ENCODE measurements at places on chromosomes 13 and 19.
A peak's percentile ranks its signal among the peaks of the same experiment; 100 is the strongest.

DNA sequence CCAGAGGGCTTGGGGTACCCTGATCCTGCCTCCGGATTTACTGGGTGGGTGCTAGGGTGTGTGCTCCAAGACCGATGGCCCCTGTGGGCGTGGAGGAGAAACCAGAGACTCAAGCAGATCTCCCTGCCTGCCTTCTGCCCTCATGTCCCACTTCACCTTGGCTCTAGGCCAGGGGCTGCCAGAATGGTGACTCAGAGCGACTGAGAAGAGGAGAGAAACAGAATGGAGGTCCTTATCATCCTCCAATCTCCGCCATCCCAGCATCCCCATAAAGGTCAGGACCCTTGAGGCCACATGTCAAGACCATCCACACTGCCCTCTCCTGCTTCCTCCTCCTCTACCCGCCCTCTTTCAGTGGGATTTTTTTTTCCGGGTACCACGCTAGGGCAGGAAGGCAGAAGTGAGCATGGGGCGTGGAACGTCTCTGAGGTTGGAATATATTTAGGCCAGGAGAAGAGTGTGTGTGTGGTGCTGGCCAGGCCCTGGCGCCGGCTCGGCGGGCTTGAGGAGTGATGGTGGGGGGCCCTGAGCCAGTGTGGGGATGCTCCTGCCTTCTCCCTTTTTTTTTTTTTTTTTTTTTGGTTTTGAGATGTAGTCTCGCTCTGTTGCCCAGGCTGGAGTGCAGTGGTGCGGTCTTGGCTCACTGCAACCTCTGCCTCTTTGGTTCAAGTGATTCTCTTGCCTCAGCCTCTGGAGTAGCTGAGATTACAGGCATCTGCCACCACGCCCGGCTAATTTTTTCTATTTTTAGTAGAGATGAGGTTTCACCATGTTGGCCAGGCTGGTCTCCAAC is 22.3 kb downstream of the IER2 start:
- DNase-seq, result no peak

DNA sequence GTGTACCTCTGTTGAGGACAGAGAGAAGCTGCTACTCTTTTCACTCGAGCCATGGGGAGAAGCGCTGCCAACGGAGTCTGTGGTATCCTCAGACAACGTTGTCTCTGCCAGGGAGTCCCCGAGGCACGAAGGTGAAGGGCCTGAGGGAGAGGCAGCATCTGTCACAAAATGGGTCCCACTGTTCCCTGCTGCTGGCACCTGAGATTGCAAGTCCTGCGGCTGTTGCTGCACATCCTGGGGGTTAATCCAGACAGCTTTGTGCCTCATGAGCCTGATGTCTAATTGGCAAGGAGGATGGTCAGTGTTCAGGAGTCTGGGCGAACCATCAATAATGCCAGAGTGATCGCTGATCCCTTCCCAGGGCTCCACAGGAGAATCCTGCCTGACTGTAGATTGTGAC is 15.0 kb downstream of the RUBCNL start:
- no peak for DNase-seq

GRCh38 chr13:36666477-36667229 is 7.2 kb upstream of the SERTM1 start:
- DNase-seq, result peak; percentile 19

GRCh38 chr19:30936276-30936675 is 413.0 kb downstream of the TSHZ3 start:
- no peak for DNase-seq

GRCh38 chr13:105725887-105726286 is 809.6 kb downstream of the EFNB2 start:
- no peak for DNase-seq

DNA sequence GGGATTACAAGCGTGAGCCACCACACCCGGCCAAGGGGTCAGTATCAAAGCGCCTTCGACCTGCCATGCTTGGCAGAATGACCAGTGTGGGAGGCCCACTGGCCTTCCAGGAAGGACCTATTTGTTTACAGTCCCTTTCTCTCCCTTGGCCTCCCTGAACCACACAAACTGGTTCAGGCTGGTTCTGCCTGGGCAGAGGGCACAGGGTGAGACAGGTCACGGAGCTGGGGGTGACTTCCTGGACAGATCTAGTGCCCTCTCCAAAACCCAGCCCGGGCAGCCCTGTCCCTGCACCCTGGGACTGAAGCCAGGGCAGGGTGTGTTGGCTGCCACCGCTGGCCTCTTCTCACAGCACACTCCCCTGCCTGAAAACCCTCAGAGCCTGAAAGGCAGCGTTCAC is 11.3 kb downstream of the PLEKHF1 start:
- DNase-seq, result no peak

DNA sequence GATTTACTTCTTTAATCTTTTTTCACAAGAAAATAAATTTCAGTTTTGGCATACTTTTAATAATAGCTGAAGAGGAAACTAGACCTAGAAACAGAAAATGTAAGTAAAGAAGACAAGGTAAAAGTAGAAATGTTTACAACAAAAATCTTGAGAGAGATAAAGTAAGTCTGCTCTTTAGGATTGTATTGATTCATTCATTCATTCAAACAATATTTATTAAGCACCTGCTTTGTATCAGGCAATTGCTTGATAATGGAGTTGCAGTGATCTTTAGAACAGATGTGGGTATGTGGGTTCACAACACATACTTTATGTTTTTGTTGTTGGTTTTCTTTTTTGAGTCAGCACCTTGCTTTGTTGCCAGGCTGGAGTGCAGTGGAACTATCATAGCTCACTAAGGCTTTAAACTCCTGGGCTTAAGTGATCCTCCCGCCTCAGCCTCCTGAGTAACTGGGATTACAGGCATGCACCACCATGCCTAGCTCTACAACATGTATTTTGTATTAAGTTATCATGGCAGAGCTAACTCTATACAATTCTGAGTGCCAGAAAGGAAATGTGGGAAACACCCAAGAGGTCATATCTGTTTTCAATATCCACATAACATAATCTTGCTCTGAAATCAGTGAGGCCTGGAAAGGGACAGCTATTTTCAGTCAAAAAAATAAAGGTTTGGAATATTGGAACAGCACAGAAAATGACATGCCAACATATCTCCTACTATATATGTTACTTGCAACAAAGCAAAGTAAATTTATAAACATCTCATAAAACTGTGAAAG is 8.8 kb upstream of the SPART start:
- no peak for DNase-seq

DNA sequence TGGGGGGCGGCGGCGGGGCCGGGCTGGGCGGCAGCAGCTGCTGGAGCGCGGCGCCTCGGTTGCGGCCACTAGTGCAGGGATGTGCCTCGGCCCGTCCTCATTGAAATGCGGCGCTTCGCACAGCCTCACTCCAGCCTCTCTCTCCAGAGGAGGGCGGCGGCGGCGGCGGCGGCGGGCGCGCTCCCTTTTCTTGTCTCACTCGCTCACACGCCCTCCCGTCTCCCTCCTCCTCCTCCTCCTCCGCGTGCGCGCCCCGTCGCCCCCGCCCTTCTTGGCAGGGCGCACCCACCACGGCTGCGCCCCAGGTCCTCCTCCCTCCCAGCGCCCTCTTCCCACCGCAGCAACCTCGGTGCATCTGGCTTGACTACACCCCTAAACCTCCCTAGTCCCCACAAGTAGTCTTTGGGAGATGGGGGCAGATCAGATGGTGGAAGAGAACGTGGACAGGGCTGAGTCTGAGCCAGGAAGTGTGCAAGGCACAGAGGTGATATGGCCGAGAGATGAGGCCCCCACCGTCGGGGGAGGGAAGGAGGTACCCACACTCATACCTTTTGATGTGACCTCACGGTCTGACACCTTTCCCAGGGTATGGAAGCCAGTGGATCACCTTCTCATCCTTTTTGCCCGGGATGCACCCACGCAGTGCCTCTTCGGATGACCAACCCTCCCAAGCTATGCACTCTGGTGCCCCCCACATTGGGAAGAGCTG is at the start of gene DCLK1:
TSS of gene DCLK1 (minus strand) at position 161 of the 709 bp plus-strand sequence.
- DNase-seq, result peak; percentile 74

DNA sequence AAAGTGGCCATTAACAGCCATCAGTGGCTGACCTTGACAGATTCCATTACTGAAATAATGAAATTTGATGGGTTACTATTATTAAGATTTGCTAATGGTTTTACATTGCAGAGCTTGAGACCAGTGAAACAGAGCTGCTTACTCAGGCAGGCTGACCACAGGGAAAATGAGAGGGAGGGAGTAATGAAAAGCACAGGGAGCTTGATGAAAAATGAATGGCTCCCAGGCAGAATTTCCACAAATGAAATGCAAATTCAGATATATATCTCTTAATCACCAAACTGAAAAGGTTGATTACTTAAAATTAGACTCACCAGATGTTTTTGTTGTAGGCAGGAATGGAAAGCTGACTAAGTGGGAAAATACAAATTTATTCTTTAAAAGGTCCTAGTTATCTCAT is 36.1 kb downstream of the HTR2A start:
- no peak for DNase-seq

GRCh38 chr13:40799508-40799907 is 10.1 kb downstream of the SLC25A15 start:
- DNase-seq, result no peak

DNA sequence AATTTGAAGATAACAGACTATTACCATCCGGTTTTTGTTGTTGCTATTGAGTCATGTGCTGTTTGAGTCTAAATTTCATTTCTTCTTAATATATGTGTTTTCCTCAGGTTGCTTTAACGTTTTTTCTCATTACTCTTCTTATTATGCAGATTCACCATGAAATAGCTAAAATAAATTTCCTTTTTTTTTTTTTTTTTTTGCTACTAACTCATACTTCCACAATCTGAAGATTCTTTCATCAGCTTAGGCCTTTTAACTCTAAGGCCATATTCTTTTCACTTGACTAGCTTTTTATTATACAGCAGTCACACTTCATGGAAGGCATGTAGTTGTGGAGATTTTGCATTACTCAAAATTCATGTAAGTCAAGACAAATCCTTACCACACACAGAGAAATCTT is 23.9 kb upstream of the RCBTB2 start:
- DNase-seq, result no peak

GRCh38 chr13:61654481-61654880 is 238.8 kb upstream of the PCDH20 start:
- DNase-seq, result no peak

DNA sequence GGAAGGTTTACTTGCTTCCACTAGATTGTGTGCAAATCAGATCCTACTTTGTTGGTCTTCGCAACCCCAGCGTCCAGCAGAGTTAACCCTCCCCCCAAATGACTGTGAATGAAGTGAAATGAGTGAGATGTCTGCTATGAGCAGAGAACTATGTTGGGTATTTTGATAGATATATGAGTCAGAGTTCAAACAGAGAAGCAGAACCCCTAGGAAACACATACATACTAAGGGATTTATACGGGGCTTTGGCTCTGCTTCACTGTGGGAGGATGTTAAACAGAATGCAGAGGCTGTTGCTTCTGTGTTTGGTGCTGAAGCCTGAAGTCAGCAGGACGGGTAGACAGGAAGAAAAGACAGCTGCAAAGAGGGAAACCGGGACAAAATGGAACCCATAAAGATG is 197.0 kb downstream of the MZT1 start:
- DNase-seq, result no peak

DNA sequence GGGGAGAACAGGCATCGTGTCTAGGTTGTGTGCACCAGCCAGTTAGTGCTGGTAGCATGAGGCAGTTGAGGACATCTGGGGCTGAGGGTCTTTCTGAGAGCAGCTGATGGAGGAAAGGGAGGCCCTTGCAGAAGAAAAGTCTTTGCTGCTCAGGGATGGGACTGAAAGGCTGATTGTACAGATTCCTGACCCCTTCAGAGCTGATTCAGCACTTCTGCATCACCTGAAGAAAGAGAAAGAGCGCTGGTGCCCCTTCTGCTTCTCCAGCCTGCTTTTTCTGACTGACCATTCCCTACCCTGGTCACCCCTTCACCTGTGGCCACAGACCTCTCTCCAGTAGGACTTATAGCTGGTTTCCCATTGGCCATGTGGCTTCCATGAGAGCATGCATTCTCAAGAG is 476.2 kb downstream of the TSHZ3 start:
- DNase-seq, result no peak

DNA sequence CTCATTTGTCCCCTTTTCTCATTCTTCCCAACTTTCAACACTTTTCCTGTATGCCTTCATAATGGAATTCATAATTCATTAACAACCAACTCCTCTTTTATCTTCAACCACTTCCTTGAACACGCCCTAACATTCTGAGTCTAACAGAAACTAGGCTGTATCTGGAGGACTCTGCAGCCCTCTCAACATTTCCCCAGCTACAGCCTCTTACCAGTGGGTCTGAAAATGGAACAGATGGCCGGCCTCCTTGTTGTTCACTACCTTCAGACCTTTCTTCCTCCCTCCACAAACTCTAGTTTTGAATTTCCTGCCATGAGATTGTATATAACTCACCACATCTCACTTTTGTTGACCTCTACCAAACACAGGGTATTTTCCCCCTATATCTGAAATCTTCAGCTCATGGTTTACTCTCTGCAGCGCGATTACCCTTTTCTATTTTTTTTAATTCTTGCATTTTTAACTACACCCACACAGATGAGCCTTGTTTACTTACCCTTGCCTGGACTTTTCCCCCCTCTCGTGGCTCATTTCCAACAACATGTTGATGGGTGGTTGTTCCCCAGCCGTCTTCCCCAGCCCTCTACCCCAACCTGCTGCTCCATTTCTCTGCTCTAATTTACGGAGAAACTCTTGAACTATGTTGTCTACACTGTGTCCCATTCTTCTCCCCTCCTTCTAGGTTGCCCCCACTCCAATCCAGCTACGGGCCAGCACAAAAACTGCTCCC is 846 bp downstream of the ZNF790 start:
- DNase-seq, result no peak

DNA sequence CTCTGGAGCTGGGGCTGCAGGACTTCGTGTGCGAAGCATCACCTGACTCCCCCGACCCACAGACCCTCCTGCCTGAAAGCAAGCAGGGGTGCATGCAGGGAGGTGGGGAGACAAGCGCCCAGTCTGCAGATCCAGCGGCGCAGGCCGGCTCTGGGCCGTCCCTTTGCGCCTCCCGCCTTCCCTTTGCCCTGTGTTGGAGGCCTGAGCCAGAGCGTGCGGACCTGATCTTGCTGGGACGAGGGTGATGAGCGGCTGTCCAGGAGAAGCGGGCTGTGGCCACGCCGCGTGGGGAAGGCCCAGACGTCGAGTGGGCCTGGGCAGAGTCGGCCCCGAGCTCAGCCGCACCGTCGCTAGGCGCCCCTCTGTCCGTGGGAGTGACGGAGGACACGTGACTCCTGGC is 5.3 kb upstream of the GRTP1 start:
- no peak for DNase-seq

DNA sequence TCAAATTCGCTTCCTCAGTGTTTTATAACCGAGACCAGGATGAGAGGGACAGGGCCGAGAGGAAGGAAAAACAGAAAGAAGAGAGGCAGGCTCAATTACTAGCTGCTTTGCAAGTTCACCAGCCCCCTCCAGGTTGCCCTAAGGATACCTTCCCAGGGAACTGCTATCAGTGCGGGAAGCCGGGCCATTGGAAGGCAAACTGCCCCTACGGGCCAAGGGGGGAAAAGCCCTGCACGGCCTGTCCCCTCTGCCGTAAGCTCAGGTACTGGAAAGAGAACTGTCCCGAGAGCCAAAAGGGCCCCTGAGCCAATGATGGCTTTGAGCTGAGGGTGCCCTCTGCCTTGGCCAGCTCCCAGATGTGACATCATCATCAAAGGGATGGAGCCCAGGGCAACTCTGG is 3.2 kb upstream of the ERVV-1 start:
- no peak for DNase-seq

- no peak for DNase-seq
Observed at GRCh38 chr13:111116856-111117255, 1.7 kb downstream of the ARHGEF7 start.

GRCh38 chr13:32503727-32504126 is 34.9 kb downstream of the N4BP2L2 start:
- no peak for DNase-seq

All from NCI-H2081 (cell line).